Naive B cell (primary cell): ENCODE measurements at places on chromosomes 12 and 14. TPM values are rescaled to one million over a fixed set of nuclear protein-coding genes. Genes with fewer than 3 reads are reported as not detected.

The PIP4P1 gene
- polyA plus RNA-seq: 48.5 TPM

The TSHR gene
- not detected for polyA plus RNA-seq

The ERBB3 gene
- polyA plus RNA-seq: not detected

The GSKIP gene
- polyA plus RNA-seq: 29.2 TPM

The POP5 gene
- 75.7 TPM for polyA plus RNA-seq

The ZDHHC22 gene
- polyA plus RNA-seq: not detected

The SLCO1B1 gene
- not detected for polyA plus RNA-seq

The TEP1 gene
- polyA plus RNA-seq: 8.5 TPM

The SERPINA10 gene
- not detected for polyA plus RNA-seq

The PROX2 gene
- not detected for polyA plus RNA-seq

The OR4E2 gene
- not detected for polyA plus RNA-seq

The GPRC5A gene
- not detected for polyA plus RNA-seq

The ANKRD33 gene
- not detected for polyA plus RNA-seq

The TOMM20L gene
- polyA plus RNA-seq: not detected

The SLC2A14 gene
- polyA plus RNA-seq: 0.58 TPM

The RNF34 gene
- 47.8 TPM for polyA plus RNA-seq

The VASH1 gene
- 0.18 TPM for polyA plus RNA-seq

The RD3L gene
- polyA plus RNA-seq: not detected

The AQP2 gene
- not detected for polyA plus RNA-seq

The TAS2R8 gene
- polyA plus RNA-seq: not detected

The YARS2 gene
- 10.3 TPM for polyA plus RNA-seq

The CLEC4E gene
- polyA plus RNA-seq: 0.88 TPM

The SLC7A7 gene
- polyA plus RNA-seq: 21.8 TPM

The GALNT9 gene
- polyA plus RNA-seq: 3.0 TPM

The BMP4 gene
- polyA plus RNA-seq: not detected

The PAX9 gene
- polyA plus RNA-seq: not detected

The LTBP2 gene
- 0.21 TPM for polyA plus RNA-seq

The RASSF9 gene
- not detected for polyA plus RNA-seq

The CNTN1 gene
- not detected for polyA plus RNA-seq

The NTN4 gene
- polyA plus RNA-seq: not detected

The PLEKHG7 gene
- not detected for polyA plus RNA-seq

The FOXM1 gene
- polyA plus RNA-seq: not detected

The KRT72 gene
- not detected for polyA plus RNA-seq

The GPX2 gene
- polyA plus RNA-seq: not detected

The LPAR5 gene
- 37.0 TPM for polyA plus RNA-seq

The CYP46A1 gene
- polyA plus RNA-seq: not detected

The FGF23 gene
- not detected for polyA plus RNA-seq

The CACNA1C gene
- polyA plus RNA-seq: 0.09 TPM

The KRT8 gene
- not detected for polyA plus RNA-seq

The NTS gene
- not detected for polyA plus RNA-seq

The MOAP1 gene
- polyA plus RNA-seq: 91.5 TPM
